Mammary microvascular endothelial cell (primary cell): ENCODE measurements at places on chromosomes 11 and 22. TPM values are rescaled to one million over a fixed set of nuclear protein-coding genes. Genes with fewer than 3 reads are reported as not detected.

Gene FGF4
- not detected in 2 replicates for total RNA-seq

Gene CRY2
- total RNA-seq = 5.1 and 6.7 TPM in 2 replicates

Gene OR51D1
- not detected in 2 replicates for total RNA-seq

Gene CDON
- total RNA-seq = 0.67 and 1.7 TPM in 2 replicates

Gene TSG101
- 48.3 and 68.1 TPM in 2 replicates for total RNA-seq

Gene B4GALNT4
- total RNA-seq = 0.05 TPM in 1 of 2 replicates, not detected in the other

Gene SYNGR1
- total RNA-seq = 0.54 and 0.67 TPM in 2 replicates

Gene APOBEC3F
- 6.9 and 10.6 TPM in 2 replicates for total RNA-seq

Gene MS4A15
- not detected in 2 replicates for total RNA-seq

Gene OR9G1
- not detected in 2 replicates for total RNA-seq

Gene SHISAL1
- 0.05 TPM in 1 of 2 replicates, not detected in the other for total RNA-seq

Gene DGAT2
- total RNA-seq = 0.44 and 2.5 TPM in 2 replicates

Gene MS4A1
- not detected in 2 replicates for total RNA-seq

Gene TIMM8B
- total RNA-seq = 54.6 and 67.4 TPM in 2 replicates

Gene DTX4
- 0.40 and 1.1 TPM in 2 replicates for total RNA-seq

Gene SPA17
- total RNA-seq = 14.2 and 16.4 TPM in 2 replicates

Gene SYT13
- total RNA-seq = not detected in 2 replicates

Gene APBB1
- 34.8 and 38.8 TPM in 2 replicates for total RNA-seq

Gene TP53AIP1
- total RNA-seq = not detected in 2 replicates

Gene KRTAP5-1
- total RNA-seq = not detected in 2 replicates

Gene CCDC188
- 3.0 and 8.3 TPM in 2 replicates for total RNA-seq

Gene RCOR2
- total RNA-seq = 0.07 TPM in 1 of 2 replicates, not detected in the other

Gene KRTAP5-9
- total RNA-seq = 0.20 TPM in 1 of 2 replicates, not detected in the other

Gene RASL10A
- total RNA-seq = 0.07 and 0.20 TPM in 2 replicates

Gene C22orf42
- not detected in 2 replicates for total RNA-seq

Gene OR8G1
- not detected in 2 replicates for total RNA-seq

Gene CDCA5
- total RNA-seq = 20.7 and 21.8 TPM in 2 replicates

Gene UPK3A
- not detected in 2 replicates for total RNA-seq

Gene ALDH3B1
- total RNA-seq = 0.94 and 1.5 TPM in 2 replicates

Gene DBX1
- total RNA-seq = not detected in 2 replicates

Gene CCDC179
- total RNA-seq = not detected in 2 replicates

Gene HIPK3
- total RNA-seq = 23.8 and 27.6 TPM in 2 replicates

Gene LBHD1
- 2.2 and 2.8 TPM in 2 replicates for total RNA-seq

Gene VPREB1
- not detected in 2 replicates for total RNA-seq

Gene NFAM1
- total RNA-seq = not detected in 2 replicates
